ENCODE measurements at places on chromosomes 7 and 10.

DNA sequence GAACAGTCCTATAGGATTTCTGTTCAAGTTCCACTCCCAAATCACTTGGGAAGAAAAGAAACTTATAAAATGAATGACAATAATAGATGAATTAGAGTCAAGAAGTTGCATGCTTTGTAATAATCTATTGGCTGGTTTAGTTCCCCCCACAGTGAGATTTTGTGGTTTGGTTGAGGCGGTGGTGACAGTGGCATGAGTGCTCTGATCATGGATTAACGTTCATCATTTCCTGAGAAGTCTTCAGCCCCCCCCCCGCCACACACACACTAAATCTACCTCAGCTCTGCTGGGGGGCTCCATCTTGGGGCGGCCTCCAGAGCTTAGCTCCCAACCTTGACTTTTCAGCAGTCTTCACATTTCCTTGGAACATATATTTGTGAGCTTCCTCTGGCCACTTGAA is 121.7 kb downstream of the ABCA13 start:
- no peak for DNase-seq

- no peak for DNase-seq
Observed at GRCh38 chr7:50695026-50695425, 87.7 kb downstream of the GRB10 start.

DNA sequence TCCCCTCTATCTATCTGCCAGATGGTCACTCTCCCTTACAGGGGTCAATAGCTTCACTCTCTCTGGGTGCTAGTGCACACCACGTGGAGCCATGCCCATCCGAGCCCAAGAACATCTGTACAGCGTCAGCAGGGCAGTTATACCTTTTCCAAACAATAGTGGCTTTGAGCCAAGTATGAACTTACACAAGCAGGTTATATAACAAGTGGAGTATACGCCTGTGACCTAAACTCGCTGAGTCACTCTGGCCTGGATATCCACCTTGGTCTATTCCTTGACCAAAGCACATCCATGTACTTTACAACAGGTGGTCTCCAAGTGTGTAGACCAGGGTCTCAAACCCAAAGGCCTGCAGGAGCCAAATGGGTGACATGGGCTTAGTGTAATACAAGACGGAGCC is 20.3 kb downstream of the PLAC9 start:
- DNase-seq, result no peak

DNA sequence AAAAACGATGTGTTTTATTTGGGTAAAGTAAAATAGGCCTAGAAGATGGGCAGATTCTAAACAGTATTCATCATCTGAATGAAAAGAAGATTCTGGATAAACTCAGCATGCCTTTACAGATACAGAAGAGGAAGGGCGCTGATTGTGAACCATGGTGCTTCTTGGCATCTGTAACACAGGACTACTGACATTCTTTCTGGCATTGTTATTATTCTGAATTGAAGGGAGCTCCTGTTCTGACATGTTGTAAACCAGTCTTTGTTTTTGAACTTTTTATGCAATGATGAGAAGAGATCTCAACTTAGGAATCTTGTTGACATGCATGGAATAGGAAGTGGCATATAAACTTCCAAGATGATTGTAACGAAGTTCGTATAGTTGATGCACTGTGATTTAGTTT is 13.5 kb downstream of the RPA3 start:
- DNase-seq, result no peak

GRCh38 chr7:73363225-73364005 is 35.5 kb downstream of the FKBP6 start:
- DNase-seq, result no peak

DNA sequence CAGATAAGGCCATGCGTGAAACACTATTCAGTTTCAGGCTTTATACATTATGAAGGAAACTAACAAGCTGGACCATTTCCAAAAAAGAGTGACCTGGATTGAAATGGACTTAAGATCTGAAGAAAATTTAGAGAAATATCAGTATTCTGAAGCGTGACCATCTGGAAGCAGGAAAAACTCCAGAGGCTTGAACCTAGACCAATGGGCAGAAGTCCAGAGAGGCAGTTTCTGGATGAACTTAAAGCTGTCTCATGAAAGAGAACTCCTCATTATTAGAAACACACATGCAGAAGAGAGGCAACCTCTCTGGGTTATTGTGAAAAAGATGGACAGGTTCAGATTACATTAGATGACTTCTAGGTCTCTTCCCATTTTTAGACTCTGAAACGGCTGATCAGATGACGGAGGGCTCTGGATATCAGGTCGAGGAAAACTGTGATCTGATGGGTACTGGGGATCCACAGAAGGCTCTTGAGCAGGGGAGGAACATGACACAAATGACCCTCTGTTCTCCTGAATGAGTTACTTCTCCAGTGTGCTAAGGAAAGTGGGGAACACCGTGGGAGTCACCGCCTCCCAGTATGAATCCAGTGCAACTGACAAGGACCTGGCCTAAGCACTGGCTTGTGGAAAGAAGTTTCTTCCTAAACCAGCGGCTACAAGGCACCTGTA is 116.5 kb downstream of the SPDYE5 start:
- no peak for DNase-seq

- DNase-seq, result no peak
Observed at GRCh38 chr7:6128205-6128604, 97.0 kb downstream of the ANKRD61 start.

- no peak for DNase-seq
Observed at GRCh38 chr10:42111076-42111475, 527.3 kb downstream of the ZNF33B start.

DNA sequence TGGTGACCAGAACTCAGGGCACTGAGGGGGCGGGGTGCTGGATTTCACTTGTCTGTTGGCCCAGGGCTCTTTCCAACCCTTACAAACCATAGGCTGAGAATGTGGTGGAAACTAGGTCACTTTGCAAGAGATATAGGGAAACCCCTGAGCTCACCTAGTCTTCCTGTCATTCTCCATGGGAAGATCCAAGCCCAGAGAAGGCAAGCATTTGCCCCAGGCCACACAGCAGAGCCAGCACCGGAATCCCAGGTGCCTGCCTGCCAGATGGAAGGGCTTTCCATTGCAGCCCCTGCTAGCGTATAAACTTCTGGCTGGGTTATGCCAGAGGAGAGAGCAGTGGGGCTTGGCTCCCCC is 427 bp downstream of the PYROXD2 start:
- DNase-seq, result no peak
